ENCODE measurements at places on chromosomes 12 and 14.

DNA sequence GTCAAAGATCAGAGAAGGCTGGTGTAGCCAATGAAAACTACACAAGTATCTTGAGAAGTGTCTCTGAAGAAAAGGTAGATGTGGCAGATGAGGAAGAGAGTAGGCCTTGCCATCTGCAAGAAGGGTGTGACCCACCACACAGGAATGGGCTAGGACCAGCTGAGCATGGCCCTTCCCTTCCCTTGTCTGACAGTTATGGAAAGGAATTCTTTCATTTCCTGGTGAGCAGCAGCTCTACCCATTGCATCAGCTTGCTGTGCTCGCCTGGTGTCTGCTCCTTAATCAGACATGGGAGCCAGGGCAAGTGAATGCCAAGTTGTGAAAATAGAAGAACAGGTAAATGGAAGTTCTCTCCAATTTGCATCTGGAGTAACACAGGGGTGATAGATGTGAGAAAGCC, 145.2 kb upstream of the KRR1 start:
- no peak for DNase-seq

- DNase-seq = no peak
These were observed 68.0 kb downstream of the RNF34 start for GRCh38 chr12:121467638-121468498.

DNA sequence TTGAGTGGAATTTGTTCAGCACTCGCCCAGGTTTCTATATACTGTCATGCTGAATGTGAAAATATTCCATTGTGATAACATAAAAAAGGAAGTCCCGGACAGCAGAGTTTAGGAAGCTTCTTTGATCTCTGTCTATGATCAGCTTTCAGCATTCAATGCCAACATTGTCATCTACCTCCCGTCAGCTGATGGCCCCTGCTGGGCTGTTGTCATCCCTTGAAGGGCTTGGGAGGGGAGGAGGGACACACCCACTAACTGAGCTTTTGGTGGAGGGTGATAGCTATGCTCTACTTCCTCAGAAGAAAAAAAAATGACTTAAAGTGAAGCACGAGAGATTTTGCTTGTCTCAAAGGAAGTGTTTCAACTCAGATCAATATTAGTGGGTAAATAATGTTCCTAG, 4.7 kb upstream of the KRT77 start:
- DNase-seq = no peak

DNA sequence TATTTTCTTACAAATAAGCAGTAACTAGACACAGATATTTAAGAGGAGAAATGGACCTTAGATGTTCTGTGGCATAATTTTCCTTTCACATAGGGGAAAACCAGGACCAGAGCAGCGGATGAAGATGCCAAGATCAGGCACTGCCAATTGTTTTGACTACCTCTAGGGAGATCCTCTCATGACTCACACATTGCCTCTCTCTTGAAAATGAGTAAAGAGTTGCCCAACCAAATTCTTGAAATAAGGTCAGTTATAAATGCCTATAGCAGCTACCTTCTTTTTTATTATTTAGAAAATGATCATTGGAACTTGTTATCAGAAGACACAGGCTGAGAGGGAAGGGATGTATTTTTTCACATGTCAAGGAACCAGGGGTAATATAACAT, 263.4 kb upstream of the PLEKHG7 start:
- DNase-seq = no peak

- no peak for DNase-seq
These were observed 48.7 kb upstream of the CDKN3 start for GRCh38 chr14:54348001-54348611.

- no peak for DNase-seq
These were observed 22.6 kb downstream of the CCDC85C start for GRCh38 chr14:99581374-99581773.

DNA sequence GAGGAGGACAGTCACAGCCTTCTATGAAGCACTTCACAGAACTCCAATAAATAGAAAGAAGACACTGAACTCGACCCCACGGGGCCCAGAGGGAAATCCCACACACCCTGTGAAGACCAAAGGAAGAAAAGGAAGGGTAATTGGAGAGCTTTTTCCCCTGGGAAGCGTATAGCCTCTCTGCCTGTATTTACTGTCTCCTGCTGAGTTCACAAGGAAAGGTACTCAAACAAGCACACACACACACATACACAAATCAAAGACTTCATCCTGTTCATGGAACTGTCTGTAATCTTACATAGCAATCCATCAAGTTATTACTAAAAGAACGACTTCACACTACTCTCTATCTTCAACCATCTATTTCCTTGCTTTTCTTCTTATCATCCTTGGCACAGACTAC, 15.3 kb downstream of the FOXN3 start:
- DNase-seq = no peak

GRCh38 chr12:2751686-2752085, 43.1 kb upstream of the FKBP4 start:
- DNase-seq = no peak

GRCh38 chr12:4269279-4269991, 4.1 kb upstream of the CCND2 start:
- peak; percentile 90 for DNase-seq

GRCh38 chr12:71448150-71448581, 8.6 kb downstream of the LGR5 start:
- DNase-seq = no peak

DNA sequence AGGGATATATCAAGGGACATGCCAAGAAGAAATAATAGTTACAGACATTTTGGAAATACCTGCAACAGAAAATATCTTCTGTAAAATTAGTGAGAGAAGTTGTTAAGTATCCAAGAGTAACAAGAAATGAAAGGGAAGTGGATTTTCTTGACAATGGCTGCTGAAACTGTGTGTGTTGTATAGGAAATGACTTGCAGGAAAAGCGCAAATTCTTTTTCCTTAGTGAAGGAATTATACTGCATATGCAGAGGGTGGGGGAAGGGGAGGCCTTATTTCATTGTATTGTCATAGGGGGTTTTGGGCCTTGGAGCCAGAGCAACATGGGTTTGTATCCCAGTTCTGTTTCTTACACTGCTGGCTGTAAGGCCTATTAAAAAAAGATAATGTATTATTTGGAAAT, 84.4 kb upstream of the DDHD1 start:
- no peak for DNase-seq

- peak; percentile 42 for DNase-seq
These were observed 9.8 kb downstream of the CPNE6 start for GRCh38 chr14:24080888-24081738.

DNA sequence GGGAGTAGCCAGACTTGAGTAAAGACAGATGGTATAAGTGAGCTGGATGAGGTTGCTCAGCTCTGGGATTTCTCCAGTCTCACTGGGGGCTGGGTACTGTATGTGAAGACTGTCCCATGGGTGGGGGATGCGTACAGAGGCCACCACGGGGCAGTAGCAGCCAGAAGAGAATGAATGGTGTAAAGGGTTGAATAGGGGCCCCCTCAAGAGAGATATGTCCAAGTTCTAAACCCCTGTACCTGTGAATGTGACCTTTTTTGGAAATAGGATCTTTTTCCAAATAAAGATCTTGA, 21.8 kb upstream of the BCDIN3D start:
- no peak for DNase-seq

- no peak for DNase-seq
These were observed 143.3 kb upstream of the SLC38A2 start for GRCh38 chr12:46515829-46516228.

DNA sequence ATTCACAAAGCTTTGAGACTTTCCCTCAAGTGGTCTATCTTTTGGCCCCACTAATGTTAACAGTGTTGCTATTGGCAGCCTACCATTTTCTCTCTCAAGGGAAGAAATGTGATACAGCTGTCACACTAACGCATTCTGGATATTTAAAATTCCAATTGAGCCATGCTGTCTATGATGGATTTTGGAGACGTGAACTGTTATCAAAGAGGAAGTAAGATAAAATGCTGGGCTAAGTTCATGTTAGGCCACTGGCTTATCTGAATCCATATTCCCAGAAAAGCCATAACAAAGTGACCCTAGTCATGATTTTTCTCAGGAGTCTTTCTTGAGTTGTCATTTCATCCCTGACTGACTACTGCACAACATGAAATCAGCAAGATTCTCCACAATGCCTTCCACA, 200.2 kb downstream of the PHLDA1 start:
- no peak for DNase-seq

DNA sequence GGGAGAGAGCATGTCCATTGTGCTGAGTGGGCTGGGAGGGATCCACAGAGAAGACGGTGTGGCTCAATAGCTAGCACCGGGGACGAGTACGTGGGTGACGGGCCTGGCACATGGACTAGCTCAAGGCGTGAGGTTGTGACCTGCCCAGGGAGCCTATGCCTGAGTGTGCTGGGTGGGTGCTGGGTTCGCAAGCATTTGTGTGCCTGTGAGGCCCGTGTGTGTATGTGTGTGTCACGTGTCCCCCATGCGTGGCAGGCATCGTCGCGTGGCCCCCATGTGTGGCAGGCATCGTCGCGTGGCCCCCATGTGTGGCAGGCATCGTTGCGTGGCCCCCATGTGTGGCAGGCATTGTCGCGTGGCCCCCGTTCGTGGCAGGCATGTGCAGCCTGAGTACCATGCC, 109.2 kb downstream of the TMEM121 start:
- DNase-seq = no peak

GRCh38 chr14:71202881-71203280, 295.6 kb downstream of the PCNX1 start:
- no peak for DNase-seq

Data from stimulated activated CD8-positive, alpha-beta memory T cell treated with anti-CD3 and anti-CD28 coated beads, Interleukin-2, amount 100 ng/mL, for 1 hour (primary cell).